ENCODE measurements at places on chromosomes 1 and 21. TPM values are rescaled to one million over a fixed set of nuclear protein-coding genes. Genes with fewer than 3 reads are reported as not detected.
A peak's percentile ranks its signal among the peaks of the same experiment; 100 is the strongest.

- no peak overlapping the region for H3K4me3 ChIP-seq
- H3K27ac ChIP-seq, result no peak overlapping the region
- no peaks in the 10 kb centered on the region for H3K27me3 ChIP-seq
Measured at GRCh38 chr1:177053648-177054047, 110.9 kb downstream of the ASTN1 start.

- no peak overlapping the region for H3K27ac ChIP-seq
- no peak overlapping the region for H3K4me3 ChIP-seq
- no peaks in the 10 kb centered on the region for H3K36me3 ChIP-seq
- peaks cover 4% of the 10 kb centered on the region for H3K4me1 ChIP-seq
Measured at GRCh38 chr21:16865632-16866031, 647.2 kb upstream of the CXADR start.

DNA sequence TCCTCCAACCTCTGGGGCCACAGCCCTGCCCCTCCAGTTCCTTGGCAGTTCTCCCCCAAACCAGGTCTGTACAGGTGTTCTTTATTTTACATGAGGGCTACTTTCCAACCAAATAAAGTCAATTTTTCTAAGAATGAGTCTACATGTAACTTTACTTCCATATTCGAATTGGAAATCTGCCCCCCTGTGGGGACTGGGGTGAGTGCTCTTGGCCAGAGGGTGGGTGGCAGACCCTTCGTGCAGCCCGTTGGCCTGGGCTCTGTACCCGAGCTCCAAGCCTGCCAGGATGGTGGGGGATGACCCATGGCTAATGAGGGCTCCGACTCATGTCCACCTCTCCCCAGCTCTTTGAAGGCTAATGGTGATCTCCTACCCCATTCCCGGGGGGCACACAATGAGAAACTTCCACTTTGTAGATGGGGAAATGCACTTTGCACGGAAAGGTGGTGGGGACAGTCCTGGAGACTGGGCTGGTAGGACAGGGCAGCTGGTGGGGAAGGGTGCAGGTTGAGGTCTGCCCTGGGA, 589 bp upstream of the CATSPER4 start:
- H3K4me1 ChIP-seq, result peaks cover 4% of the 10 kb centered on the region
- H3K36me3 ChIP-seq, result no peaks in the 10 kb centered on the region
- no peak overlapping the region for H3K27ac ChIP-seq
- H3K4me3 ChIP-seq, result no peak overlapping the region

GRCh38 chr1:198756470-198756869, 117.6 kb downstream of the PTPRC start:
- no peaks in the 10 kb centered on the region for H3K36me3 ChIP-seq
- H3K27me3 ChIP-seq, result no peaks in the 10 kb centered on the region
- H3K27ac ChIP-seq, result no peak overlapping the region
- no peak overlapping the region for H3K4me3 ChIP-seq
- no peaks in the 10 kb centered on the region for H3K4me1 ChIP-seq
- no peak for DNase-seq

GRCh38 chr1:105073660-105074059, 1324.0 kb downstream of the AMY1C start:
- no peak overlapping the region for H3K27ac ChIP-seq
- no peaks in the 10 kb centered on the region for H3K27me3 ChIP-seq
- no peak for DNase-seq
- no peaks in the 10 kb centered on the region for H3K36me3 ChIP-seq

DNA sequence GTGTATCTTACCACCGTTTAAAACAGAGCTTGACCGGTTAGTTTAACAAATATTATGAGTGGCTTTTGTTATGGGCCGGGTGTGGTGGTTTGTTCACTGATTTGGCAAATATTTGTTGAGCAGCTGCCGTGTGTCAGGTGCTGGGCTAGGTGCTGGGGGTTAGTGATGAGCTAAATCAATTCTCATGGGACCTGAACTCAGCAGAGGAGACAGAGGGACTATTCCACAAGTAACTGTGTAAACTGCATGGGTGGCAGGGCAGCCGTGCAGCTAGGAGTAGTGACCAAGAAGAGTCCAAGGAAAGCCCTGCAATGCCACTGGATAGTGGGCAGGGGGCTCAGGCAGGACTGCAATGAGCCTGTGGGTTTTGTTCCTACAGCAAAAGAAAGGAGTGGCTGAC, 11.2 kb upstream of the C2CD2 start:
- H3K4me1 ChIP-seq, result peaks cover 29% of the 10 kb centered on the region
- H3K27me3 ChIP-seq, result no peaks in the 10 kb centered on the region
- no peak for DNase-seq
- H3K4me3 ChIP-seq, result no peak overlapping the region

- H3K27ac ChIP-seq, result no peak overlapping the region
- H3K27me3 ChIP-seq, result no peaks in the 10 kb centered on the region
- no peaks in the 10 kb centered on the region for H3K4me1 ChIP-seq
- no peak for DNase-seq
Measured at GRCh38 chr1:247913786-247914185, 6.3 kb upstream of the OR2T8 start.

DNA sequence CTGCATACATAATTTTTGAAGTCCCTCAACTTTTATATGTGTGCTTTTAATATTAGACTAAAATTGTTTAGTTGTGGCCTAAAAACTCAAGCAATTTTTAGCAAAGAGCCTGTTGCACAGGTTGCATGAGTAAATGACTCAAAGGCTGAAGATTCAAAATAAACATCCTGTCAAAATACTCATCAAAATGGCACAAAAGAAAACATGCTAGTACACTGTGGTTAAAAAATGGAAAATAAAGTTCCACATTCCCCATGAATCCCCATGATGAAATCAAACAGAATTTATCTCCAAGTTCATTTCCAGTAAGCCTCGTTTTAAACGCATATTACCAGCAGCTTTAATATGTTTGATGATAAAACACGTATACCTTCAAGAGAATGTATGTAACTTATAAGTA, 230.1 kb upstream of the MAP1LC3C start:
- no peak overlapping the region for H3K27ac ChIP-seq
- peaks cover 18% of the 10 kb centered on the region for H3K4me1 ChIP-seq
- H3K27me3 ChIP-seq, result no peaks in the 10 kb centered on the region
- no peak overlapping the region for H3K4me3 ChIP-seq

GRCh38 chr1:210129092-210129491, 103.5 kb upstream of the SERTAD4 start:
- no peak overlapping the region for H3K27ac ChIP-seq
- H3K4me1 ChIP-seq, result no peaks in the 10 kb centered on the region
- no peak overlapping the region for H3K4me3 ChIP-seq
- H3K27me3 ChIP-seq, result no peaks in the 10 kb centered on the region
- no peaks in the 10 kb centered on the region for H3K36me3 ChIP-seq
- no peak for DNase-seq

- DNase-seq, result peak; percentile 82
- no peaks in the 10 kb centered on the region for H3K27me3 ChIP-seq
- H3K27ac ChIP-seq, result no peak overlapping the region
- no peaks in the 10 kb centered on the region for H3K36me3 ChIP-seq
- H3K4me3 ChIP-seq, result no peak overlapping the region
- H3K4me1 ChIP-seq, result no peaks in the 10 kb centered on the region
Measured at GRCh38 chr1:157490467-157491165, 61.7 kb downstream of the FCRL5 start.

GRCh38 chr1:27621051-27621920, 13.7 kb downstream of the FGR start:
- no peak for DNase-seq
- no peaks in the 10 kb centered on the region for H3K27me3 ChIP-seq
- no peaks in the 10 kb centered on the region for H3K36me3 ChIP-seq
- no peak overlapping the region for H3K4me3 ChIP-seq
- H3K27ac ChIP-seq, result no peak overlapping the region

DNA sequence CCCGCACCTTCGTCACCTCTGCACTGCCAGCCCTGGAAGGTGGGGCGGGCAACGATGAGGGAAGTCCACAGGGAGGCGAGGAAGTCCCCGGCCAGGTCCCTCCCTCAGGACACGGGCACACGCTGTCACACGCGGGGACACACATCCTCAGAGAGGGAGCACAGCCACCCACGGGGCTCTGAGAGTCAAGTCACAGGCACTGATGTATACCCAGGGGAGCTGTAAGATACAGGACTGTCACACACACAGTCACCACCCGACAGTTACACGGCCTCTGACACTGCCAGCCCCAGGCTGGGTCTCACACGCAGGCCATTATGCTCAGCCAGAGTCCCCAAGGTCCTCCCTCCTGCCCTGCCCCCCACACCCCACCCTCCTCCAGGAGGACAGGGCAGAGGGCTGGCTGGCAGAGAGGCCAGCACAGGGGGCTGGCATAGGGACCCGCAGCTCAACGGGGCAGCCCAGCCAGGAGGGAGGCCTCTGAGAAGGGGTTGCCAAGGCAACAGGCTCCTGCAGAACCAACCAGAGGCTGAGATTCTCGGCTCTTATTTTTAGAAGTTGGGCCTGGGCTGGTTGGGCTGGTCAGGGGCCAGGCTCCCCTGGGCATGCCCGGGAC, 17.7 kb upstream of the ADGRB2 start:
- H3K36me3 ChIP-seq, result no peaks in the 10 kb centered on the region
- peak; percentile 74 for DNase-seq
- no peak overlapping the region for H3K4me3 ChIP-seq
- H3K27me3 ChIP-seq, result no peaks in the 10 kb centered on the region
- H3K4me1 ChIP-seq, result peaks cover 24% of the 10 kb centered on the region

GRCh38 chr1:211627259-211627658, 48.2 kb downstream of the NEK2 start:
- H3K4me3 ChIP-seq, result no peak overlapping the region
- H3K36me3 ChIP-seq, result no peaks in the 10 kb centered on the region

GRCh38 chr21:38289705-38290485, 33.1 kb downstream of the KCNJ15 start:
- no peak overlapping the region for H3K27ac ChIP-seq
- H3K36me3 ChIP-seq, result no peaks in the 10 kb centered on the region
- no peaks in the 10 kb centered on the region for H3K4me1 ChIP-seq
- H3K27me3 ChIP-seq, result no peaks in the 10 kb centered on the region

- peaks cover 90% of the 10 kb centered on the region for H3K4me1 ChIP-seq
- peak overlapping the region; percentile 100 for H3K27ac ChIP-seq
- no peaks in the 10 kb centered on the region for H3K36me3 ChIP-seq
- no peaks in the 10 kb centered on the region for H3K27me3 ChIP-seq
Measured at GRCh38 chr1:205298191-205298994, 23.2 kb downstream of the NUAK2 start.

GRCh38 chr1:200182701-200183100, 155.2 kb downstream of the NR5A2 start:
- H3K27me3 ChIP-seq, result no peaks in the 10 kb centered on the region
- no peaks in the 10 kb centered on the region for H3K4me1 ChIP-seq
- H3K36me3 ChIP-seq, result no peaks in the 10 kb centered on the region
- H3K27ac ChIP-seq, result no peak overlapping the region
- no peak for DNase-seq

GRCh38 chr1:182122913-182123260, 61.4 kb upstream of the ZNF648 start:
- no peak for DNase-seq
- no peak overlapping the region for H3K4me3 ChIP-seq
- no peaks in the 10 kb centered on the region for H3K27me3 ChIP-seq
- H3K27ac ChIP-seq, result no peak overlapping the region
- no peaks in the 10 kb centered on the region for H3K36me3 ChIP-seq

GRCh38 chr1:41558761-41559171, 74.3 kb upstream of the EDN2 start:
- peaks cover 4% of the 10 kb centered on the region for H3K27me3 ChIP-seq
- H3K4me1 ChIP-seq, result peaks cover 5% of the 10 kb centered on the region
- no peak overlapping the region for H3K4me3 ChIP-seq
- no peak overlapping the region for H3K27ac ChIP-seq

GRCh38 chr1:110579460-110579859, 26.7 kb downstream of the KCNA2 start:
- no peak for DNase-seq
- H3K27ac ChIP-seq, result no peak overlapping the region
- H3K4me1 ChIP-seq, result no peaks in the 10 kb centered on the region
- H3K4me3 ChIP-seq, result no peak overlapping the region

DNA sequence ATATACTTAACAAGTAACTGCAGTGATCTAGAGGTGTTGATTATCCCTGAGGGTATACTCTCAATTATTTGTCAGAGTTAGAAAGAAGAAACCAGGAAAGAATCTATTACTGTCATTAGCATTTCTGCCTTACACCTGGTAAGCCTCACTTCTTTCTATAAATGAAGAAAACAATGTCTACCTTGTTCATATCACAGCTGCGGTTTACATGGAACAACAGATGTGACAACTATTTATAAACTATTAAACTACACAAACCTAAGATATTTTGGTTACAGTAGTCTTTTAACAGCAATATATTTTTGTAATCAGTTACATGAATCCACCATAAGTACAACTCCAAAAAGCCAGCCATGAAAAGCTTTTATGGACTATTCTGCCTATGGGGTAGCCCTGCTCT, 40.7 kb downstream of the GON4L start:
- DNase-seq, result no peak
- no peaks in the 10 kb centered on the region for H3K27me3 ChIP-seq
- H3K4me3 ChIP-seq, result no peak overlapping the region
- peak overlapping the region; percentile 31 for H3K27ac ChIP-seq
- H3K36me3 ChIP-seq, result peaks cover 21% of the 10 kb centered on the region

GRCh38 chr1:89847191-89847729, 26.4 kb downstream of the LRRC8D start:
- no peak overlapping the region for H3K4me3 ChIP-seq
- DNase-seq, result no peak
- peaks cover 12% of the 10 kb centered on the region for H3K36me3 ChIP-seq
- H3K27me3 ChIP-seq, result no peaks in the 10 kb centered on the region
- peaks cover 13% of the 10 kb centered on the region for H3K4me1 ChIP-seq

GRCh38 chr1:169576241-169576934, 9.9 kb downstream of the F5 start:
- no peak for DNase-seq
- no peaks in the 10 kb centered on the region for H3K36me3 ChIP-seq
- no peaks in the 10 kb centered on the region for H3K4me1 ChIP-seq
- no peak overlapping the region for H3K27ac ChIP-seq
- no peaks in the 10 kb centered on the region for H3K27me3 ChIP-seq

FAM177B gene
- not detected for total RNA-seq

SPATA1 gene
- total RNA-seq, result 3.3 TPM

PSMG1 gene
- 37.5 TPM for total RNA-seq

DNALI1 gene
- total RNA-seq, result 36.5 TPM

CGN gene
- total RNA-seq, result 12.4 TPM

ITLN2 gene
- not detected for total RNA-seq

RGS4 gene
- 0.77 TPM for total RNA-seq

NPPA gene
- total RNA-seq, result not detected

DNTTIP2 gene
- 36.1 TPM for total RNA-seq
